NCI-H446 (cell line): ENCODE measurements at places on chromosomes 1 and 21.

DNA sequence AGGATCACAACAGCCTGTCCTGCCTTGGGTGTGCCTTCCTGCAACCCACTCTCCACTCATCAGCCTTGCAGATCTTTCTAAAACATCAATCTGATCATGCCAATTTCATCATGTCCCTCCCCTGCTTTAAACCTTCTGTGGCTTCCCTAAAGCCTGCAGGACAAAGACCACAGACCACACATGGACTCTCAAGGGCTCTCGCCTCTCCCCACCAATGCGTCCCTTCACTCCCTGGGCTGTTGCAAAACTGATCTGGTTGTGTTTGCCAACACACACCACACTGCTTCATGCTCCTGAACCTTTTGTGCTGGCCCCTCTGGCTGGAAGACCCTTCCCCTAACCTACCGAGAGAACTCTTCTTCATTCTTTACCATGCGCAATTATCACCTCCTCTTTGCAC is 72.4 kb downstream of the ITPKB start:
- no peak for DNase-seq

- DNase-seq = no peak
Measured at GRCh38 chr1:40872276-40872675, 10.1 kb upstream of the CITED4 start.

DNA sequence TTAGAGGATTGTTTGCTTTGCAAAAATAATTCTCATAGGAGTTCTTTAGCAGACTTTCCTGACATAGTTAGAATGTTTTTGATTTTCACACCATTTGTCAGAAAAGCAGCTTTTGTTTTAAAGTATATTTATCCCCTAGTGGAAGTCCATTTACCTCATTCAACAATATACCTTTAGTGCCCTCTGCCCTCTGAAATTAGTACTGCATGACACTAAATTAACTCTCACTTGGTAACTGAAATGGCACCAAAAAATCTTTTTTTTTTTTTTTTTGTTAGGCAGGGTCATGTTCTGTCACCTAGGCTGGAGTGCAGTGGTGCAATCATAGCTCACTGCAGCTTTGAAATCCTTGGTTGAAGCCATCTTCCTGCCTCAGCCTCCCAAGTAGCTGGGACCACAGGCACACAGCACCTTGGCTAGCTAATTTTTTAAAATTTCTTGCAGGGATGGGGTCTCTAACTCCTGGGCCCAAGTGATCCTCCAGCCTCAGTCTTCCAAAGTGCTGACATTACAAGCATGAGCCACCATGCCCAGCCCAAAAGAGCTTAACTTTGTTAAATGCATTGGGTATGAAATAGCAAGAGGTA is 13.6 kb downstream of the LRRC42 start:
- peak; percentile 13 for DNase-seq

- no peak for DNase-seq
Measured at GRCh38 chr1:198575798-198576641, 35.5 kb upstream of the ATP6V1G3 start.

GRCh38 chr1:25994402-25995150 is 3.3 kb downstream of the PAFAH2 start:
- DNase-seq = no peak

DNA sequence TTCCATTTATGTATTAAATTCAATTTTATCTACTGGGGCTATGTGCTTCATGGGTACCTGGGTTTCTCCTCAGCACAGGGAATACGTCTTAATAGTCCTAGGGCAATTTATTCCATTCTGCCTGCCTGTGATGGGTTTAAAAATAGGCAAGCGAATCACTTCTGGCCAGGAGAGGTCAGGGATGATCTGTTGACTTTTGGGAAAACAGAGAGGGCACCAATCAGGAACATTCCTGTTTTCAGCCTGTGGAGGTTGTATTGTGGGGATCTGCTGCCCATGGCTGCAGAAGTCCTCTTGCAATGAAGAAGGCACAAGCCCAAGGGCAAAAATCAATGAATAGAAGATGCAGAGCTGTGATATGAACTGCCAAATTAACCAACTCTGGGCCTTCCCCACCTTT is 303.1 kb downstream of the CTH start:
- no peak for DNase-seq

GRCh38 chr1:27832762-27833161 is 2.2 kb downstream of the PPP1R8 start:
- DNase-seq = no peak

GRCh38 chr1:215957663-215958062 is 390.6 kb downstream of the KCTD3 start:
- no peak for DNase-seq

DNA sequence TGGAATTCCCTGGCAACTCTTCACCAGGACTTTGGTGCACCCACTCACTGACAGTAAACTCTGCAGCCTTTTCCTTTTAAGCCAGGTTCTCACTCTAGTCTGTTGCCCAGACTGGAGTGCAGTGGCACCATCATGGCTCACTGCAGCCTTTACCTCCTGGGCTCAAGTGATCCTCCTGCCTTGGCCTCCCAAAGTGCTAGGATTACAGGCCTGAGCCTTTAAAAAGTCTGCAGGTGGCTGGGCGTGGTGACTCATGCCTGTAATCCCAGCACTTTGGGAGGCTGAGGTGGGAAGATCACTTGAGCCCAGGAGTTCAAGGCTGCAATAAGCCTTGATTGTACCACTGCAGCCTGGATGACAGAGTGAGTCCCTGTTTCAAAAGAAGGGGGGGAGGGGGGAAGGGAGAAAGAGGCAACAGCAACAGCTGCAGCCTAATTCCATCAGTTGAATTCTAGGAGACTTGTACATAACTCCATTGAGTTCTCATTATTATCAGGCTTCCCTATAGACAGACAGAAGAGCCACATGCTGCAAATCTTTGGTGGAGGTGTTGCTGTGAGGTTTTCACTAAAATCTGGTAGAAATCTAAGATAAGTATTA is 8.1 kb upstream of the HNRNPR start:
- no peak for DNase-seq

DNA sequence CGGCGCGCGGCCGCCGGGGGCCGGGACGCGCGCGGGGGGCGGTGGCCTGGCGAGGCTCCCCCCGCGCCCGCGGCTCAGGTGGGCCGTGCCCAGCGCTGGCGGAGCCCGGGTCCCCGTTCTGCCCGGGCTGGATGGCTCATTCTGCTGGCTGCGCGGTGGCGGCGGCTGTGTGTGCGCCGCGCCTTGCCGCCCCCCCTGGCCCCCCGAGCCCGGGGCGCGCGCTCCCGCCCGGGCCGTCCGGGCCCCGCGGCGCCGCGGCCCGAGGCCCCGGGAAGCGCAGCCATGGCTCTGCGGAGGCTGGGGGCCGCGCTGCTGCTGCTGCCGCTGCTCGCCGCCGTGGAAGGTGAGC is at the start of gene EPHB2:
TSS of gene EPHB2 (plus strand) at position 139 of the 349 bp plus-strand sequence. CDS start at position 283, 144 bp downstream.
- no peak for DNase-seq

DNA sequence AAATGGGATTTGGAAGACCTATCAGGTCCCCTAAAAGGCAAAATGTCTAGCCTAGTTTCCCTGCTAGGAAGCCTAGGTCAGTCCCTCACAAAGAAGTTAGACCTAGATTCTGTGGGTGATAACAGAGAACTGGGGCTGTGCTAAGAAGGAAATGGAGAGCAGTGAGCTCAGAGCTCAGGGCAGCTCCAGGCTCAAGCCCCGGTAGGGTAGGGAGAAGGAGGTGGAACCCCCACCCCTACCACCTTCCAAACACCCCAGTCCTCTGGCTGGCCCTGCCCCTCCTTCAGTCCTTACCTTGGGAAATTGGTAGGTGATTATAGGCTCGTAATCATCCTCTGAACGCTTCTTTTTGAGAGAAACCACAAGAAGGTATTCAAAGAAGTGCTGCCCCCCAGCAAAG is 1.1 kb downstream of the DENND2D start:
- no peak for DNase-seq

- DNase-seq = no peak
Measured at GRCh38 chr1:56904663-56905397, 50.2 kb downstream of the C8A start.

DNA sequence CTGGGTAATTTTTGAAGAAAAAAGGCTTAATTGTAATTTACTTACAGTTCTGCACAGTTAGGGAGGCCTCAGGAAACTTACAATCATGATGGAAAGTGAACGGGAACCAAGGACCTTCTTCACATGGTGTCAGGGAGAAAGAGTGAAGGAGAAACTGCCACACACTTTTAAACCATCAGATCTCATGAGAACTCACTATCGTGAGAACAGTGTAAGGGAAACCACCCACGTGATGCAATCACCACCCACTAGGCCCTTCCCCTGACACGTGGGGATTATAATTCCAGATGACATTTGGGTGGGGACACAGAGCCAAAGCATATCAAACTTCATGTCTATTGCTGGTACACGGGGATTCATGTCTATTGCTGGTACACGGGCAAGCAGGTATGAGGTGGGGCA is 5.3 kb upstream of the SFT2D2 start:
- DNase-seq = no peak

DNA sequence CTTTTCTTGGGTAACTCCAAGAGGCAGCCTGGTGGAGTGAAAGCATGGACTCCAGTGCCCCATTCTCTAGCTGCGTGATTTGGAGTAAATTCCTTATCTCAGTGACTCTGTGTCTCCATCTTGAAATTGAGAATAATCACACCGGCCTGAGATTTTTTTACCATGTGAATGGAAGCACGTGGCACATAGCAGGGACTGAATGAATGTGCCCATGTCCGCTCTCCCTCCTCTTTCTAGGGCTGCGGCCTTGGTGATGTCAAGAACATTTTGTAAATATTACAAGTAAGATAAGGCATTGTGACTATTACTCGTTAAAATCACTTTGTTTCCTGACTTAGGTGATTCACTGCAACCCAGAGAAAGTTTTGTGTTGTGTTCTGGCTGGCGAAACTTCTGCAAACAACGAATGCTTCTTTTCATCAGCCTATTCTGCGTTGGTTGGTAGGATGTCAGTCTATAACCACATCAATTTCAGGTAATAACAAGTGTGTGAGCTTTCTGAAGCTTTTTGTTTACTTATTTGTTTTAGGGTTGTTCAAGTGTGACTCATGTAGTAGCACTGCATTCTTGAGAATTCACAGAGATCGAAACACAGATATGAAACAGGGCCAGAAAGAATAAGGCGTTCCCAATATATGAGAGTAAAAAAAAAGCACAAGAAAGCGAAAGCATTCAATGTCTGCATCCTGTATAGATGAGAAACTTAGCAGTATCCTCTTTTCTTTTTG is 135.7 kb upstream of the SLC45A1 start:
- DNase-seq = no peak

GRCh38 chr1:46804926-46805325 is 6.1 kb downstream of the CYP4B1 start:
- DNase-seq = no peak

DNA sequence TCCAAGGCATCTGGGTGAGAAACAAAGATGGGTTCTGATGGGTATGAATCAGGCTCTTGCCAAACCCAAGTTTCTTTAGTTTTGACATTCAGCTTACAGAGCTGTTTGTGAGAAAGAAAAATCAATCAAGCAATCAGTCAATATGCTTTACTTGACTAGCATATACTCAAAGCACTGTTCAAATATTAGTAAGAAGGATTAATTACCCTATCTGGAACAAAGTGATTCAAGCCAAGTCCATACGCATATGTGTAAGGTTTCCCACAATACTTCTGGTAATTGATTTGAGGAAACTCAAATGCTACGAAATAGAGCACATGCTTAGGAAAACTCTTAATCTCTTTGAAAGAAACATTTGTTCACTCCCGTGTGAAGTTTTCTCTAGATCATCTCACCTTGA is 18.7 kb downstream of the RPE65 start:
- DNase-seq = no peak

DNA sequence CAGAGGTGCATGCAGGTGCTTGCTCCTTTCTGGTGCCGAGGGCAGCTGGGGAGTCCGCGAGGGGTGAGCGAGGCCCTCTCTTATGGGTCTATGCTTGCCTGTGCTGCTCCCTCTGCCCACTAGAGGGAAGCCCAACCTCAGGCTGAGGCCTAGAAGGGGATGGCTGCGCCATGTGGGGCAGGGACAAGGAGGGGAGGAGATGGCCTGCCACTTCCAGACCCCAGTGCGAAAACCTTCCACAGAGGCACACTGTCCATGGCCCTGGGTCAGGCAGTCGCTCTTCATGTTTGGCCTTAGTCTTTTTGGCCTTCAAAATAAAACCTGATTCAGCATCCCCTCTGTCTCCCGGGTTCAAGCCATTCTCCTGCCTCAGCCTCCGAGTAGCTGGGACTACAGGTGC is 14.0 kb downstream of the RHBG start:
- DNase-seq = peak; percentile 87

DNA sequence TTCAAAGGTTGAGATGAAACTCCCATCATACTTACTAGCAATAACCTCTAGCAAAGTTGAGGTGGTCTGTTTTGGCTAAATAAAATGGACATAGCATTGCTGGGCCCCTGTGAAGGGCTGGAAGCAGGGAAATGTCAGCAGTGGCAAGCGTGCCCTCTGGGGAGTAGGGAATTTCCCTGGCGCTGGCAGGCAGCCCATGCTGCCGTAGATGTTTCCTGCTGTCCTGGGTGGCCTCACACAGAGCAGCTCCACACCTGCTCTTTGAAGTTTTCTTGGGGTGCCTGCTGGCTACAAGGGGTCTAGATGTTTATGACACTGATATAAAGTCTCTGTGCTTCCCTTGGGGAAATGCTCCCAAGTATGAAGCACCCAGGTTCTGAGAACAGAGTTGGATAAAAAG is 30.2 kb downstream of the ADARB1 start:
- DNase-seq = no peak

DNA sequence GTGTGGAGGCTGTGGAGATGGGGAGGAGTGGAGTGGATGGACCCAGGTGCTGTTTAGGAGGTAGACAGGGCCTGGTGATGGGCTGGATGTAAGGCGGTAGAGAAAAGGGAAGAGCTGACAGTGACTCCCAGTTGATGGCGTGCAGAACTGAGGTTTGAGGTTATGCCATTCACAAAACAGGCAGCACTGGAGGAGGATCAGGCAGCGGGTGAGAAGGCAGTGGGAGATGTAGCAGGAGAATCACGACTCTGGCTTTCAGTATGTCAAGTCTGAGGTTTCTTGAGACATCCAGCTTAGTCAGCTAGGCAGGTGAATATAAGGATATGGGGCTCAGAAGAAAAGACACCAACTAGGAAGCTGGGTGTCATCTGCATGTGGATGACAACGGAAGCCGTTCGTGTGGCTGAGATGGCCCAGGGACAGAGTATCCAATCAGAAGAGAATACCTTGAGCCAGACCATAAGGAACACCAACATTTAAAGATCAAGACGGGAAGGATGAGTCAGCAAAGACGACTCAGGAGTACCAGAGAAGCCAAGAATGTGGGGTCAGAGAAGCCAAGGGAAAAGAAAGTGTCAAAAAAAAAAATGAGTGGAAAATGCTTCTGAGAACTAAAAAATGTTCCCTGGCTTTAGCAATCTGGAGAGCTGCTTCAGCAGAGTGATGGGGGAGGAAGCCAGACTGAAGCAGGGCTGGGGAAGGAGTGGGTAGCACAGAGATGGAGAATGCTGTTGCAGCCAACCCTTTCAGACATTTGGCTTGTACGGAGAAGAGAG is 15.2 kb downstream of the LRRN2 start:
- no peak for DNase-seq
